Ecto neural progenitor cell (in vitro differentiated cells): ENCODE measurements at places on chromosomes 13 and 19.

DNA sequence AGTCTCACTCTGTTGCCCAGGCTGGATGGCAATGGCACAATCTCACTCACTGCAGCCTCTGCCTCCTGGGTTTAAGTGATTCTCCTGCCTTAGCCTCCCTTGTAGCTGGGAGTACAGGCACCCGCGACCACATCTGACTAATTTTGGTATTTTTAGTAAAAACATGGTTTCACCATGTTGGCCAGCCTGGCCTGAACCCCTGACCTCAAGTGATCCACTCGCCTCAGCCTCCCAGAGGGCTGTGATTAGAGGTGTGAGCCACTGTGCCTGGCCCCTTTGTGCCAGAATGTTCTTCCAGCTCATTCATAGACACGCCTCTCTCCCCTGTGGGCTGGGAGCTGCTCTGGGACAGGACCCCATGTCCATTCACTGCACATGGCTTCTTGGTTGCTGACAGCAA, 9.1 kb downstream of the MYDGF start:
- no peak for DNase-seq

DNA sequence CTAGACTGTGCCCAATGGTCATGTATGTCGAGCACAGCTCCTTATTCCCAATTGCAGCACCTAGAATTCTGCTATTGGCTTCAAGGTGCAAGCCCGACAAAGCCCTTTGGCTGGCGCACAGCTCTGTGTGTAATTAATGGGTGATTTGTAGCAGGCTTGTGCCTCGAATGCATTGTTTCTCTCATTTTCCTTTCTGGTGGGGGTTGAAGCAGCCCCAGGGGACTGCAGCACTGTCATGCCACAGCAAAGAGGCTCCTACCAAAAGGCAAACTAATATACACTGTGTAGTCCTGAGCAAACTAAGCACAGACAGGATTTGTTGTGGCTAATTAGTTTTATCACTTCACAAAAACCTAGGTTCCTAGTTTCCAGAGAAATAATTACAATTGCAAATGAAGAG, 898.7 kb downstream of the UQCRFS1 start:
- DNase-seq: no peak

GRCh38 chr13:44519642-44520041, 56.5 kb downstream of the TSC22D1 start:
- no peak for DNase-seq

GRCh38 chr13:107866032-107866940, 349.1 kb downstream of the LIG4 start:
- DNase-seq: peak; percentile 71

DNA sequence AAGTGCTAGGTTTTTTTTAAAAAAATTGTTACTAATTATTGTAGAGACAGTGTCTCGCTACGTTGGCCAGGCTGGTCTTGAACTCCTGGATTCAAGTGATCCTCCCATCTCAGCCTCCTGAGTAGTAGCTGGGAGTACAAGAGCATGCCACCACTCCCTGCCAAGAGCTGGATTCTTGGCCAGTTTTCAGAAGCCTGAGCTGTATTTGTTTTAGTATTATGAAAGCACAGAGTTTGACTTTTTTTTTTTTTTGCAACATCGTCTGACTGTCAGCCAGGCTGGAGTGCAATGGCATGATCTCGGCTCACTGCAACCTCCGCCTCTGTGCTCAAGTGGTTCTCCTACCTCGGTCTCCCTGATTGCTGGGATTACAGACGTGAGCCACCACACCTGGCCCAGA, 7.0 kb downstream of the ARMC6 start:
- DNase-seq: no peak

DNA sequence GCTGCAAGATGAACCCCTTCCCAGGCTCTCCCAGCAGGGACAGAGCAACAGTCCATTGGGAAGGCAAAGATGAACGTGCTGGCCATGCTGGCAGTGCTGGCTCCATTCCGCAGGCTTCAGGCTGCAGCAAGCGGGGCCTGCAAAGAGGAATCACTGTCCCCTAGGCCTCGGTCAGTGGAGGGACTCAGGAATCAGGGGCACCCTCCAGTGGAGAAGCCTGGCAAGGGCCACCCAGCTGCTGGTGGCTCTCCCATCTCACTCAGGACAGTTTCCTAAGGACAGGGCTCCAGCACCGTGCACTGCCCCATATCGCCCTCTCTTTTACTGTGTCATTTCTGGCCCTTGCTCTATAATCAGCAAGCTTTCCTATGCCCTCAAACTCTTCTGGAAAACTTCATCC, 498.6 kb downstream of the EFNB2 start:
- no peak for DNase-seq

DNA sequence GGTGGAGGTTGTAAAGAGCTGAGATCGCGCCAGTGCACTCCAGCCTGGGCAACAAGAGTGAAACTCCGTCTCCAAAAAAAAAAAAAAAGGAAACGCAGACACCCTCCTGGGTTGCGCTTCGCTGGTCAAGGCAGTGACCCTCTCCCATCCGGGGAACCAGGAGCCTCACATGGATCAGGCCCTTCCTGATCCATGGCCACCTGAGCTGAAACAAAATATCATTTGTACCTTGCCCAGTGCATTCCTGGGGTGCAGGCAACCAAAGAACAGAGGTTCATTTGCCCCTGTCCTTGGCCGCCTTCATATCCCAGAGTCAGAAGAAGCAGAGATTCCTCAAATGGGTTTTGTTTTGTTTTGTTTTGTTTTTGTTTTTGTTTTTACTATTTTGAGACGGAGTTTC, 8.0 kb upstream of the LSM4 start:
- no peak for DNase-seq

GRCh38 chr13:110571896-110572777, 10.6 kb upstream of the RAB20 start:
- no peak for DNase-seq

DNA sequence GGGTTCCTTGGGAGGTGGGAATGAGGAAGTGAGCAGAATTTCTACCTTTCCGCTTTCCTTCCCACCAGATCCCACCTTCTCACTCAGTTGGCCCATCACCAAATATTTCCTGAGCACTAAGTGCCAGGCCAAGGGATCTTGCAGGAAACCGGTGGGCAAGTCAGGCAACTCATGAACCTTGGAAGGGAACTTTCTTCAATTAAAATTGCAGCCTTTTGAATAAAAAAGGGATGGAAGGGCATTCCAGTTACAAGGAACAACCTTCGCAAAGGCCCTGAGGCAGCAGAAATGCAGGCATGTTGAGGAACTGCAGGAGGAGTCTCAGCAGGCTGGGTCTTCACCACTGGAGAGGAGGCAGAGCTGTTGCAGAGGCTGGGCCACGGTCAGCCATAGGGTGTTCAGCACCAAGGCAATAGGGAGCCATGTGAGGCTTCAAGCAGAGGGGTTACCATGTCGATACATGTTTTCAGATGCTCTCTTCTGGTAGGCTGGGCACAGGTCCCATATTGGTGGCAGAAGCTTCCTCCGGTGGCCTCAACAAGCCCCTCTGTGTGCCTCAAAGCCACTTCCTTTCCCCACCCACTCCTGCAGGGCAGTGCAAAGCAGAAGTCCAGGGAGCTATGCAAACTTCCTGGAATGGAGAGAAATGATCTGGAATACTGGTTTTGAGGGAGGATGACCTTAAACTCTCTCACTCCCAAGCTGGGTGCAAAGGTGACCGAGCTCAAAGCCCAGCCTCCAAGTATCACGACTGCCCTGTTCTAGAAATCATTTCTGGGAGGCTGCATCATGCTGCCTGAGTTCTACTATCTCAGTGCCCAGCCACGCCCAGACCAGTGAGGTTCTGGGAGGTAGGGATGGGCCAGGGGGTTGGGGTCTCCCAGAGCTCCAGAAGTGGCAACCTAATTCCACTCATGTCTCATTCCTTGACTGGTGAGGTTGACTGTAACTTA, at the start of gene FUT6:
Gene FUT6, minus strand, starts transcription at position 638 of the 953 bp plus-strand sequence. CDS start 7,135 bp downstream, outside the sequence.
- DNase-seq: no peak

- DNase-seq: no peak
These were observed 101.0 kb upstream of the DACH1 start for GRCh38 chr13:71967990-71968389.

DNA sequence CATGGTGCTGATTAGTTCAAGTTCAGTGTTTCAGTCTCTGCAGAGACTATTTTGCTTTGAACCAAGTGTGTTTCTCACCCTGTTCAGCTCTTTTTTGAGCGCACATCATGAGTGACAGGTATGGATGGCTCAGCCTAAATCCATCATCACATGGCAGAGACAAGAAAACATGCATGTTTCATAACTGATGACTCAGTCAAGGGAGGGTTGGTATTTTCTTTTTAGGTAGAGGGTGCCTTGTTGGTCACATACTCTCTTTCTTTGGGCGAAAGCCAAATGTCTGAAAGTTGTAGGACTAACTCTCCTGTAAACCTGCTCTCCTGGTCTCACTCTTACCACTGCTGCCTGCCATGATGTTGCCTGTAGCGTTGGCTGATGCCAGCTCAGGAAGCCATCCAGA, 48.1 kb upstream of the RAP2A start:
- DNase-seq: no peak

GRCh38 chr13:26867451-26868091, 107.0 kb upstream of the GPR12 start:
- peak; percentile 56 for DNase-seq

- no peak for DNase-seq
These were observed 11.4 kb downstream of the ZNF708 start for GRCh38 chr19:21317821-21318220.

DNA sequence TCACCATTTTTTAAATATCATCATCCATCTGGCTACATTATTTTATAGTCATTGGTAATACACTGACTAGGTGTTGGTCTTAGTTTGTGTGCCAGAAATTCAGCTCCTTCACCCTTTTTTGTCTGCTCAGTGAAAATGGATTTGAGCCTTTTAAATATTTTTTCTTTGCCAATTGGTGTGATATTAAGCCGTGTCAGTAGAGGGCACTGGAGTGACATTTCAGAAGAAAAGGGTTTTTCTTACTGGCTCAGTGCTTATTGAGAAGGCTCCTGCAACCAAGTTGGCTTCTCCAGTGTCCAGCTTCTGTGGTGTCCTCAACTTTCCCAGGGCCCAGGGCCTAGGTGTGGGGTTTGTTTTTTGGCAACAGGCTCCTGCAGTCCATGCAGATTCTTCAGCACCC, 546.6 kb downstream of the DACH1 start:
- DNase-seq: no peak

DNA sequence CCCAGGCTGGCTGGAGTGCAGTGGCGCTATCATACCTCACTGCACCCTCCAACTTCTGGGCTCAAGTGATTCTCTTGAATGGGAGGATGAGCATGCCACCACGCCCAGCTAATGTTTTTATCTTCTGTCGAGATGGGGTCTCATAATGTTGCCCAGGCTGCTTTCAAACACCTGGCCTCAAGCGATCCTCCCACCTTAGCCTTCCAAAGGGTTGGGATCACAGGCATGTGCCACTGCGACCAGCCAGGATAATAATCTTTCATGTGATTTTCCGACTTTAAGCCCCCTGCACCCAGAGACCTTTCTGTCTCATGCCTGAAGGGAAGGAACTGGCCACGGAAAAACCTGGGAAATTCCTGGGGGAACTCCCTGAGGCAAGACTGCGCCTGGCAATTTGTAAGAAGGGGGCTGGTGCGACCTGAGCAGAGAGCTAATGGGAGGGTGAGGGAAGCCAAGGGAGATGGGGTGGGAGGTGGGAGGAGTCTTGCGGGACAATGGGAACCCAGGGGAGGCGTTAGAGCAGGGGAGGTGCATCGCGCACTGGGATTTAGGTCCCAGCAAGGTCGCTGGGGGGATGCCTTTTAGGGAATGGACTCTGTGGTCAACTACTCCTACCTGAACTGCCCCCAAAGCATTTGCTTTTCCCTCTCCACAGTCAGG, 1.2 kb upstream of the CCDC124 start:
- DNase-seq: peak; percentile 70

- no peak for DNase-seq
These were observed 855 bp downstream of the UNC13A start for GRCh38 chr19:17687141-17687856.

DNA sequence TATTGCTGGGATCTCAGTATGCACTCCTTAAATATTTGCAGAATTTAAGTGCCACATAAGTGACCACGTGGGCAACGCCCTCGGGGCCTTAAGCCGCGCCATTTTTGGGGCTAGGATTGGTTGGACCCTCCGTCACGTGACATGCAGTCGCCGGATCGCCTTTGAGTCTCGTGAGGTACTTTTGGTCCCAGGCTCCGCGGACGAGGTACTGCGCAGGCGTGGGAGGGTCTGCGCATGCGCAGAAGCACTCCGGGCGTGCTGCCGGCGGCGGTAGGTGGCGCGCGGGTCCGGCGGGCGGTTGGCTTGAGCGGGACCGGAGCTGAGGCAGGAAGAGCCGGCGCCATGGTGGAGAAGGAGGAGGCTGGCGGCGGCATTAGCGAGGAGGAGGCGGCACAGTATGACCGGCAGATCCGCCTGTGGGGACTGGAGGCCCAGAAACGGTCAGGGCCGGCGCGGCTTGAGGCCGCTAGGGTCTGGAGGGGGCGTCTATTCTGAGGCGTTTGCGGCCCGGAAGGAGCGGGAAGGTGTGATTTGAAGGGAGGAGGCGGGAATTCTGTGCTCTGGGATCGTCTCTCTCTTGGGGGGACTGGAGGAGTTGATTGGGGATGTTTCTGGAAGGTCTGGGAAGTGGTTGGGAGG, at the start of gene SAE1:
Gene SAE1, plus strand, starts transcription at position 247 of the 639 bp plus-strand sequence. Its CDS starts 96 bp downstream, at position 343.
- DNase-seq: peak; percentile 99
